ENCODE measurements at places on chromosomes 6 and 20.

DNA sequence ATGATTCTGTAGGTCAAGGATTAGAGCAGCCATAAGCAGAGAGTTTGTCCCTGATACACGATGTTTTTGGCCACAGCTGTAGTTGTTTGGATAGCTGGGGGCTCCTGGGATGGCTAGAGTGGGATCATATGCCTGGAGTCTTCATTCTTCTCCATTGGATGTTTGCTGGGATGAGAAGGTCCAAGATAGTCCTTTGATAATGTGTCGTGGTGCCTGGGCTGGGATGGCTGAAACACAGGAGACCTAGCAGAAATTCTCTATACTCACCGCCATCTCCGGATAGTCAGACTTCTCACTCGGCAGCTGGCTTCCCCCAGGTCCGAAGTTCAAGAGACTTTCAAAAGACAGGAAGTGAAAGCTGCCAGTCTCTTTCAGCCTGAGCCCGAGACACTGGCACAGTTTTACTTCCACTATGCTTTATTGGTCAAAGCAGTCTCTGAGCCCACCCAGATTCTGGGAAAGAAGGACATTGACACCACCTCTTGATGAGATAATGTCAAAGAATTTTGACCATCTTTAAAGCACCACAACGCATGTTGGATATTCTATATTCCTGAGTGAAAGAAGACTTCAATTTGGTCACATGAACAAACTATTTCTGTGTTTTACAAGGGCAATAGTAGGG is 16.0 kb downstream of the MARCKS start:
- no peak for DNase-seq

GRCh38 chr6:165814679-165815078 is 151.6 kb upstream of the PDE10A start:
- no peak for DNase-seq

DNA sequence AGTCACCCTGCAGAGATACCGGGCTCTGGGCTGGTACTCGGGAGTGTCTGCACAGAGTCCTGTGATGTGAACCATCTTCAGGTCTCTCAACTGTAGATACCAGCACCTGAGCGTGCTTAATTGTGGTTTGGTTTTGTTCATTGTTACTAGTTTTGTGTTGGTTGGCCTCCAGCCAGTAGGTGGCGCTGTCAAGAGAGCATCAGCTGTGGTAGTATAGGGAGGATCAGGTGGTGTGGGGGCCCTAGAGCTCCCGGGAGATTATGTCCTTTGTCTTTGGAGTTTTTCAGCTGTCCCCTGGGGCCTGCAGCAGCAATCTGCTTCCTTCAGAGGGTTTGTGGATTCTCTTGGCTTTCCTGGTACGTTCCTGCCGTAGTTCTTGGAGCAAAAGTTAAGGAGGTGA is 67.9 kb downstream of the CDYL start:
- DNase-seq = no peak

DNA sequence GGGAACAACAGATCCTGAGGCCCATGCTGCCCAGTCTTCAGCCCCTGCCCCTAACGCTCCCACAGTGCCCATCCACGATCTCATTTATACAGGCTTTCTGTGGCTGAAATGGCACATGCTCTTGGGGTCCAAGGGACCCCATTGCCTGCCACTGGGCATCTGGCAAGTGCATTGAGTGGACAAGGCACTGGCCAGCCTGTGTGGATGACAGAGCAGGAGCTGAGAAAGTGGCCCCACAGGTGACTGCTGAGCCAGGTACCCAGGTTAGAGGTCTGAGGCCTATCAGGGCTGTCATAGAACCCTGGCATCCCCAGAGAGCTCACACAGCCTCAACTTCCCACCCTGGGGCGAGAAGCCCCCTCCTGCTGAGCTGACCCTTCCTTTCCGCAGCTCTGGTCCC is 86.0 kb upstream of the NXT1 start:
- no peak for DNase-seq

- no peak for DNase-seq
Observed at GRCh38 chr20:36645353-36645752, 643 bp downstream of the SLA2 start.

GRCh38 chr20:2559651-2560050 is 23.3 kb downstream of the TMC2 start:
- no peak for DNase-seq
